ENCODE measurements at places on chromosomes 5 and 9. TPM values are rescaled to one million over a fixed set of nuclear protein-coding genes. Genes with fewer than 3 reads are reported as not detected.

RIMOC1 gene
- 30.9 TPM for total RNA-seq

TMOD1 gene
- 0.18 TPM for total RNA-seq

GRCh38 chr9:95724253-95724991, 151.1 kb upstream of the ERCC6L2 start:
- no peak for DNase-seq

- no peak for DNase-seq
Measured at GRCh38 chr5:35783551-35783950, 73.1 kb upstream of the IL7R start.

GAS1 gene
- 25.0 TPM for total RNA-seq

DNA sequence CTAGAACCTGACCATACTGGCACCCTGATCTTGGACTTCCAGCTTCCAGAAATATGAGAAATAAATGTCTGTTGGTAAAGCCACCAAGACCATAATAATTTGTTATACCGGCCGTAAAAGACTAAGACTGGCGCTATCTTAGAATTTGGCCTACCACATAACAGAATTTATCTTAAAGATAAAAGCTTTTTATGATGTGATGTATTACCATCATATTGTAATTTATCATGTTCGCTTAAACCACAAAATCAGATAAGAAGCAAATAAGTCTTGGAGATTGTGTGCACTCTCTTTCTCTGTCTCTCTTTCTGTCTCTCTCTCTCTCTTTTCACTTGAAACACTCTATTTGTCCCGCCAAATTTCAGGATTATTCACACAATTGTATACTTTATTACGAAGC, 35.6 kb downstream of the FST start:
- no peak for DNase-seq

Measured in fibroblast of the aortic adventitia (primary cell).